ENCODE measurements at places on chromosomes 4 and X. TPM values are rescaled to one million over a fixed set of nuclear protein-coding genes. Genes with fewer than 3 reads are reported as not detected.

- no peaks in the 10 kb centered on the region for H3K27me3 ChIP-seq
- no peaks in the 10 kb centered on the region for H3K4me1 ChIP-seq
- no peak overlapping the region for H3K4me3 ChIP-seq
- H3K27ac ChIP-seq = no peak overlapping the region
- DNase-seq = no peak
- H3K36me3 ChIP-seq = peaks cover 25% of the 10 kb centered on the region
These were observed 95.1 kb downstream of the IL15 start for GRCh38 chr4:141731481-141731880.

GRCh38 chr4:94877973-94878372 lies 120.2 kb downstream of the BMPR1B start:
- no peak overlapping the region for H3K4me3 ChIP-seq
- no peaks in the 10 kb centered on the region for H3K4me1 ChIP-seq
- no peaks in the 10 kb centered on the region for H3K27me3 ChIP-seq

DNA sequence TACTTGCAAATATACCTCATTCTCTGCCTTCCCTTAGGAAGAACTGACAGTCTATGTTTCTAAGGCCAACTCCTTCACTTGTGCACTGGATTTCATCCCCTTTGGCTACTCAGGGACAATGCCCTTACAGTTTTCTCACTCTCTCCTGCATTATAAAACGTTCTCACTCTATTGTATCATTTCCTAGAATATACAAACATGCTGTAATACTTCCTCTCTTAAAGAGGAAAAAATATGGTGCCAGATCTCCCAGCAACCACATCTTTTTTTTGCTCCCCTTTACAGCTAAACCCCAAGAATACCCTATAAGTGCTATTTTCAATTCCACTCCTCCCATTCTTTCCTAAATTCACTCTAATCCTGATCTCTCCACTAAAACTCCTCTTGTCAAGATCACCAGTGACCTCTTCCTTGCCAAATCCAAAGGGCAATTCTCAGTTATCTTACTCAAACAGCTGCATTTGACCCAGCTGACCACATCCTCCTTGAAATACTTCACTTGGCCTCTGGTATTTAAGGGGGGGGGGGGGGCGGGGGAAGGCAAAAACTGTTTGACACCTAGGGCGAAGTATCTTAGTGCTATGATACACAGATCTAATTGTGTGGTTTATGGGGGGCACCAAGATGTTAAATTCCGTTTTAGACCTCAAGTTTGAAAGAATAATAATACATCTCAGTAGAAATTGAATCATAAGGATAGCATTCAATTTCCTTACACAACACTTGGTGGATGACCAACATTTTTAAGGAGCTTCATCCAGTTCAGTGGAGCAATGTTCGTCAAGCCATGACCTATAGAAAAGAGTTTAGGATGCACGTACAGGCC lies 1.6 kb downstream of the RCHY1 start:
- no peak for DNase-seq
- peak overlapping the region; percentile 92 for H3K27ac ChIP-seq
- peak overlapping the region; percentile 85 for H3K4me3 ChIP-seq
- peaks cover 7% of the 10 kb centered on the region for H3K36me3 ChIP-seq

GRCh38 chrX:115719171-115719570 lies 158.2 kb downstream of the PLS3 start:
- H3K36me3 ChIP-seq = no peaks in the 10 kb centered on the region
- H3K27ac ChIP-seq = no peak overlapping the region
- DNase-seq = no peak
- no peaks in the 10 kb centered on the region for H3K4me1 ChIP-seq
- no peaks in the 10 kb centered on the region for H3K27me3 ChIP-seq
- no peak overlapping the region for H3K4me3 ChIP-seq

DNA sequence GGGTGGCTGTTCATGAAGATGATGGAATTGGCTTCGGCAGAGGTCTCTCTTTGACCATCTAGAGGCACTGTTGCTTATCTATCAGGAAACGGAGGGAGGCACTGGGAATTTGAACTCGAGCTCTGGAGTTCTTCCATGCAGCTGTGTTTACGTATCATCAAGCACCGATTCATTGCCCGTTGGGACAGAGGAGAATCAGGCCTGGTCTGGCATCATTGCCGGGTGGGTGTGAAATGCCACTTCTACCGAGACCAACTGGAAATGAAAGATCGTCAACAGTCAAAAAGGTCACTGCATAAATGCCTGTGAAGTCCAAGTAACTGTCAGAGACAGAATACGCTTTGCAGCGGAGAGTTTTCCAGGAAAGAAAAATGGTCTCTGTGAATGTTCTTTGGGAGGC lies 166.9 kb downstream of the ASMT start:
- H3K36me3 ChIP-seq = no peaks in the 10 kb centered on the region
- H3K27ac ChIP-seq = no peak overlapping the region
- DNase-seq = no peak
- H3K27me3 ChIP-seq = no peaks in the 10 kb centered on the region

DNA sequence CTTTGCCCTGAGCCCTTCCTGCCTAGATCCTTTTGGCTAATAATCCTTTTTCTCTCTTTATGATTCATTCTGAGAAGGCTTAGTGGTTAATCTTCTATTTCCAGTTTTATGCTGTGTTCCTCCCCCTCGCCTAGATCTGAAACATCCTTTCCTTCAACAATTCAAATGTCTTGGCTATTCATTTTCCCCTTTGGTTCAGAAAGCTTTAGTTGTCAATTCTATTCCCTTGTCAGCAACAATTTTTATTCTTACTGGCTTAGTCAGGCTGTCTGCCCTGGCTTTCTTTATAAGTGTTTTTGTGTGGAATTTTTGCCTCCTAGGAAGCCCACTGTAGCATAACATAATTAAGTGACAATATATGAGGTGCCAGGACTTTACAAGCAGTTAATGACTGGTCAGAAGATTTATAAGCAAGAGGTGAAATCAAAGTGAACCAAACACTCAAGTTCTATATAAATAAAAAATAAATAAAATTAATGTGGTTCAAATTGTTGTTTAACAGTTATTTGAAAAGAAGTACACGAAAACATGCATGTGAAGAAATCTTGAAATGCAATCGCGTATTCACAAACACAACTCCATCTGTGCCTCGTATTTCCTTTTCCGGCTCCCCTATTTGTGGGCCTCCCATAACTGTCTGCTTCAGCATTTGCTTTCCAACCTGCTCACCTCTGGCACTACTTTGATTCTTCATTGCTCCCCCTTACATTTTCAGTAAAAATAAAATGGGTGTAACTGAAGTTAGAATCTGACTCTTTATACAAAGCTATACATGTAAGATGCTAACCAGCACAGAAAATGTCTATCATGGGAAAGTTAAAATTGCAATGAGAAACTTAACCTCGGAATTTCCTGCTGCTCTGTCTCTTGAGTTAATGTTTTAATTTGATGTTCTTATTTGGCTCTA lies 235.4 kb downstream of the SPRY1 start:
- no peaks in the 10 kb centered on the region for H3K4me1 ChIP-seq
- H3K4me3 ChIP-seq = no peak overlapping the region
- H3K27me3 ChIP-seq = no peaks in the 10 kb centered on the region
- no peak for DNase-seq
- H3K36me3 ChIP-seq = no peaks in the 10 kb centered on the region

GRCh38 chr4:48175806-48176205 lies 41.8 kb upstream of the TXK start:
- DNase-seq = no peak
- H3K27ac ChIP-seq = no peak overlapping the region
- no peaks in the 10 kb centered on the region for H3K36me3 ChIP-seq

DNA sequence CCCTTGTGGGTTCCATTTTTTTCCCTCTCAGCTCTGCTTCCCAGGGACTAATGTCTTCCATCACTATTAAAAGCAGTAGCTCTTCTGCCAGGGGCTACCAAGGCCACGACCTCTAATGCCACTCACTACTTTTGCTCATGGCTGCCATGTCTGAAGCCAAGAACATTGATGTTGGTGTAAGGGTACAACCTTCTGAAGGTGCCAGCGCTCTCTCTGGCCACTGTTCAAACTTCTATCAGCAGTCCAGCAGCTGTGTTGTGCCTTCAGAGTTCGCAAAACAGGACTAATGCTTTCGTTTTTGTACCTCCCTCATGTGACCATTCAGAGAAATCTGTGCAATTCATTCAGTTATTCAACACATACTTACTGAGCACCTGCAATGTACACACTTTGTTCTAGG lies 121.5 kb upstream of the ENPEP start:
- no peak overlapping the region for H3K4me3 ChIP-seq
- DNase-seq = no peak
- no peaks in the 10 kb centered on the region for H3K4me1 ChIP-seq
- no peaks in the 10 kb centered on the region for H3K27me3 ChIP-seq

GRCh38 chr4:17284323-17285175 lies 227.3 kb downstream of the QDPR start:
- H3K27me3 ChIP-seq = no peaks in the 10 kb centered on the region
- H3K4me1 ChIP-seq = no peaks in the 10 kb centered on the region
- H3K27ac ChIP-seq = no peak overlapping the region
- no peak for DNase-seq
- H3K36me3 ChIP-seq = no peaks in the 10 kb centered on the region
- H3K4me3 ChIP-seq = no peak overlapping the region

- no peaks in the 10 kb centered on the region for H3K27me3 ChIP-seq
- H3K4me1 ChIP-seq = peaks cover 26% of the 10 kb centered on the region
- DNase-seq = no peak
- H3K27ac ChIP-seq = peak overlapping the region; percentile 64
- no peak overlapping the region for H3K4me3 ChIP-seq
- no peaks in the 10 kb centered on the region for H3K36me3 ChIP-seq
These were observed 51.6 kb downstream of the WDFY3 start for GRCh38 chr4:84914686-84915395.

DNA sequence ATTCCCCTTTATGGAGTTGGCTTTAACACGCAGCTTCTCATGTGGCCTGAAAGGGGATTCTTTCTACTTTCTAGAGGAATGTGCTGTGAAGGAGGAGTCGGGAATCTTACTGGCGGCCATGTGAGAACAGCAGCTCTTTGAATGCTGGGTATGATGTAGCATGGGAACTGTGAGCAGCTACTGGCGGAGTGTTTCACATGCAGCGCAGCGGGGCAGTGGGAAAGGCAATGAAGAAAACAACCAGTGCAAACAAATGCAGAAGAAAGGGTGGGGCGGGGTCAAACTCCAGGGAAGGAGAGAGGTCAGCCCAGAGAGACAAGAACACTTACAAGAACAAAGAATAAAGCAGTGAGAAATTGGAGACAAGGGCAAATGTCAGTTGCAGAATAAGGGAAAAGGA lies 363.8 kb upstream of the FTHL17 start:
- no peak for DNase-seq
- no peaks in the 10 kb centered on the region for H3K27me3 ChIP-seq
- no peaks in the 10 kb centered on the region for H3K36me3 ChIP-seq
- H3K4me1 ChIP-seq = no peaks in the 10 kb centered on the region
- H3K27ac ChIP-seq = no peak overlapping the region
- no peak overlapping the region for H3K4me3 ChIP-seq

- DNase-seq = no peak
- H3K27me3 ChIP-seq = no peaks in the 10 kb centered on the region
- no peaks in the 10 kb centered on the region for H3K4me1 ChIP-seq
- H3K27ac ChIP-seq = no peak overlapping the region
These were observed 114.4 kb upstream of the STOX2 start for GRCh38 chr4:183790661-183791060.

- DNase-seq = no peak
- no peaks in the 10 kb centered on the region for H3K4me1 ChIP-seq
- H3K27ac ChIP-seq = no peak overlapping the region
- no peak overlapping the region for H3K4me3 ChIP-seq
- no peaks in the 10 kb centered on the region for H3K36me3 ChIP-seq
These were observed 22.5 kb downstream of the XIAP start for GRCh38 chrX:123882391-123882790.

DNA sequence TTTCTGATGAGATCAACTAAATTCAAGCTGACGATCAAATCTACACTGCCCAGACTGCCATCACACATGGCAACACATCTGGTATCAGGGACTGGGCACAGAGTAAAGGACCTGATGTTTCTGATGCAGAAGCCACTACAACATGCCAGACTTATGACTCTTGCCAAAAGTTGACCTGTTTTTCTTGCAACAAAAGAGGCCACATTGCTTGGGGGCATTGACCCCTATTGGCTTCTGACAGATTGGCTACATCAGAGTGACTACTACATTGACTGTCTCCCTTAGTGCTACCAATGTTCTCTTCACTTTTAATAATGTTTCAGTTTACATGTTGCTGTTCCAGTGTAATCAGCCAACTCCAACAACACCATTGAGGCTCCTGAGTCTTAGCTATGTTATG lies 15.3 kb upstream of the SMIM10 start:
- no peaks in the 10 kb centered on the region for H3K27me3 ChIP-seq
- DNase-seq = no peak
- H3K4me1 ChIP-seq = no peaks in the 10 kb centered on the region
- H3K27ac ChIP-seq = no peak overlapping the region

DNA sequence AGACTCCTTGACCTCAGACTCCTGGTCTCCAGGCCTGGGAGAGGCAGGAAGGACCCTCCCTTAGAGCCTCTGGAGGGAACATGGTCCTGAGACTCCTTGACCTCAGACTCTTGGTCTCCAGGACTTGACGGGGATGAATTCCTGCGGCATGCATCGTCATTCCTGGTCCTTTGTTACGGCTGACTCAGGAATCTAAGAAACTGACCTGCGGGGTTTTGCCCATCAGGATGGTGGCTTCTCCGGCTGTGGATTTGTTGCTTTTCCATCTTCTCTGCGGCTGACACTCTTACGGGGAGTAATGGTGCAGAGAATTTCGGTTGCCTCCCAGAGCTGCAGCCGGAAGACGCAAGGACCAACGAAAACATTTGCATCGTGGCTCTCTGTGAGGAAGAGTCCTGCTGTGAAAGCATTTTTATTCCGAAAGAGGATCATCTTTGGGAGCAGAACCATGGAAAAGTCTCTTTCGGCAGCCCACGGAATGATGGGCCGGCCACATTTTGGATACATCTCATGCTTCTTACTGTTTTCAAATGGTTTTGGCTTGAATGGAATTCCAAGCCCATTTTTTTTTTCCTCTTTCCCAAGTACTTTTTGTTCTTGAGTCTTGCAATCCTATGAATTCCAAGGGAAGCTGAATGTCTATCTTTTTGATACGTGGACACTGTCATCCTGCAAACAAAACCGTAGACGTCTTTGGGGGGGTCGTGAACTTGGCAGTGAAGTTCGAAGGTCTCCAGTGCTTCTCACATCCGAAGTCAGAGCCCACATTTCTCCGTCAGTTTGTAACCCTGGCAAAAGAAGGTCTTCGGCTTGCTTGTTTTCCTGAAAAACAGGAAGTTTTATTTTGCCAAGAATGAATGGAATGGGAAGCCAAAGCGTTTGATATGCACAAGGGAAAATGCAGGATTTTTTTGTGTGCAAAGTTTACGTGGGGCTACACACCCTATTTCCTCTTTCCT lies 36.5 kb downstream of the SHOX start:
- no peaks in the 10 kb centered on the region for H3K27me3 ChIP-seq
- H3K4me3 ChIP-seq = no peak overlapping the region
- H3K27ac ChIP-seq = no peak overlapping the region

- H3K4me1 ChIP-seq = no peaks in the 10 kb centered on the region
- peak overlapping the region; percentile 76 for H3K4me3 ChIP-seq
- DNase-seq = peak; percentile 34
- H3K27ac ChIP-seq = no peak overlapping the region
These were observed 2.4 kb downstream of the PPP2R2C start for GRCh38 chr4:6469898-6470501.

XAGE1A gene
- total RNA-seq = not detected

TMPRSS11D gene
- total RNA-seq = not detected

RTL5 gene
- 17.1 TPM for total RNA-seq

CDKL5 gene
- 18.6 TPM for total RNA-seq

IL2RG gene
- total RNA-seq = 2.4 TPM
